ENCODE measurements at places on chromosomes 13 and 19.

DNA sequence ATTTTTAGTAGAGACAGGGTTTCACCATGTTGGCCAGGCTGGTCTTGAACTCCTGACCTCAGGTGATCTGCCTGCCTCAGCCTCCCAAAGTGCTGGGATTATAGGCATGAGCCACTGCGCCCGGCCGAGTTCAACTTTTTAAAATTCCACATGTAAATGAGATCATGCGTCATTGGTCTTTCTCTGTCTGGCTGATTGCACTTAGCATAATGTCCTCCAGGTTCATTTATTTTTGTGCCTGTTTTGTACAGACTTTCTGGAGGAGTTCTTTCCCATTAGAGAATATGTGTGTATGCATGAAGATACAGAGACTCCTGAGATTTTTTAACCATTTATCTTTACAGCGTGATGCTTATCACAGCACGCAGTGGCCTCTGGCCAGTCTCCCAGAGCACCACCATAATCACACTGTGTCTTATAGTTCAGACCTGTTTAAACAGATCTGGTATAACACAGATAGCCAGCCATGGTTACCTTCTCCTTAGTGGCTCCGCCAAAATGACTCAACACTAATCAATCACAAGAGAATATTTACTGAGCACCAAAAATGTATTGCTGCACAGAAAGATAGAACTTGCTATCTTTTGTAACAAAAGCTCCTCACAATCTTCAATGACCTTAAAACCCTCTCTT, 11.4 kb upstream of the STARD13 start:
- no peak for DNase-seq

GRCh38 chr19:2332341-2333026, 4.0 kb downstream of the SPPL2B start:
- no peak for DNase-seq

- no peak for DNase-seq
Observed at GRCh38 chr13:30329009-30329585, 21.7 kb upstream of the KATNAL1 start.

DNA sequence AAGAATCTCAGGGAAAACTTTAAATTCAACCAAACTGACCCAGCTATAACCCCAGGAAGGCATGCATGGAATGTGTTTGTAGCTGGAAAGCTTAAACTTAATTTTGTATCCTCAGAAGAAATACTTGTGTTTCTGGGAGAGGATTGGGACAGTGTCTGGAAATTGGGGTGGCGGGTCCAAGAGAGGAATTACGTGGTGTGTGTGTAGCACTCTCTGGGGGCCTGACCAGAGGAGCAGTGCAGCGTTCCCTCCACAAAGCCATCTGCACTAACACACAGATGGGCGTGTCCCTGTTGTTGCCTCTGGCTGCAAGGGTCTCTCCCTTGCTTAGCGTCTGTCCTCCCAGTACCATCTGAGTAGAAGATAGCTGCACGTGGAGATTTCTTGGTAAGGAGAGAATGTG, 6.4 kb downstream of the GARRE1 start:
- DNase-seq = no peak

GRCh38 chr19:44623080-44623479, 9.7 kb downstream of the IGSF23 start:
- DNase-seq = no peak

GRCh38 chr13:26600343-26600742, 42.9 kb downstream of the WASF3 start:
- no peak for DNase-seq

DNA sequence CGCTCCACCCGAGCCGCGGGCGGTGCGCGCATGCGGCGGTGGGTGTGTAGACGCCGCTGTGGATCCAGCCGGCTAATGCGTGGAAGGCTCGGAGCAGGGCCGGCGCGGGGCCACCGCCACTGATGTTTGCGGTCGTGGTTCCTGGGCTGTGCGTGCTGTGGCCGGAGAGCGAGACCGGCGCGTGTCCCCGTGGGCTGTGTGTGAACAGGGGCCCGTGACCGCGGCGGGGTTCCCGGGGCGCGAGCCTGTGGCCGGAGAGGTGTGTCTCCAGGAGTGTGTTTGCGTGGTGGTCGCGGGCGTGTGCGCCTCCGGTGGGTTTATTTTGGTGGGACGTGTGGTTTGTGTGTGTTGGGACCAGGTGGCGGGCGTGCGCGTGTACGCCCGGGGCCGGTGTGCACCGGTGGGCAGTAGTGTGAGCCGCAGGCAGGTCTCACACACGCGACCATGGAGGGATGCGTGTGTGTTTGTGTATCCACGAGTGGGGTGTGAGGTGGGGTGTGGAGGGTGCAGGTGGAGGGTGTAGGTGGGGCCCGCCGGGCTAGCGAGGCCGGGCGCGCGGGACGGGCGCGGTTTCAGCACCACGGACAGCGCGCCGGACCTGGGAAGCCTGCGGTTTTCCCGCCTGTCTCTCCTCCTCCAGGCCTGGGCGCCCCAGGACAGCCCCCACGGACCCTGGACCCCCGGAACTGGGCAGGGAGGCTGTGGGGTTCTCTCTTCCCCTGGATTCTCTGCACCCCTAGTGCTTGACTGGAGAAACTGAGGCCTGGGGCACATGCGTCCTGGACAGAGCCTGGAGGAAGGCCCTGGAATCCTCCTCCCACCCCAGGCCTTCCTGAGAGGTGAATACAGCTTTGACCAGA, 1.6 kb downstream of the HCN2 start:
- no peak for DNase-seq

- DNase-seq = no peak
Observed at GRCh38 chr19:46063201-46063600, 22.4 kb upstream of the IGFL4 start.

DNA sequence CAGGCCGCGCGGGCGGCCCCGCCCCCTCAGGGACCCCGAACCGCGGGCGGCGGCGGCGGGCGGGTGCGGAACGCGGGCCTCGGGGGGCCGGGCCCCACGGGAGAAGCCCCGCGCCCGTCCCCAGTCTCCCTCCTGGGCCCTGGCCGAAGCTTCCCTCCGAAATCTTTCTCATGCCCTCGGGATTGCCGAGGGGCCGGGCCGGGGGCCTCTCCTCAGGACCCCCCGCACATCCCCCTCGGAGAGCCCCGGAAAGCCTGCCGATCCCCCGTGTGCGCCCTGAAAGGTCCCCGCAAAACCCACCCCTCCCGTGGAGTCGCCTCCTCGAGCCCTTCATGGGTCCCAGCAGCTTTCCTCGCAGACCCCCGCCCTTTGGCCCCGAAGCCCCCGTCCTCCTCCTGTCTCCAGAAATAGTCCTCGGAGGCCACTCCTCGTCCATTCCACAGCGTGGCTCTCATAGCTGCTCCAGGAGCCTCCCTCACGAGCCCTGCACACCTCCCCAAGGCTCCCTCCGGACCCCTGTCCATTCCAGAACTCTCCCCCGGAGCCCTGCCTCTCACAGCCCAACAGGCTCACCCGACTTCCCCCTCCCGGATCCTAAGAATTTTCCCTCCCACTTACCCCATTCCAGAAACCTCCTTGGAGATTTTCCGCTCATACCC, 555 bp downstream of the SAMD4B start:
- DNase-seq = no peak

- no peak for DNase-seq
Observed at GRCh38 chr19:42480335-42481095, 37.8 kb upstream of the CXCL17 start.

GRCh38 chr13:87235621-87236020, 435.6 kb upstream of the SLITRK5 start:
- no peak for DNase-seq

GRCh38 chr13:103517768-103518102, 451.5 kb upstream of the SLC10A2 start:
- DNase-seq = no peak

DNA sequence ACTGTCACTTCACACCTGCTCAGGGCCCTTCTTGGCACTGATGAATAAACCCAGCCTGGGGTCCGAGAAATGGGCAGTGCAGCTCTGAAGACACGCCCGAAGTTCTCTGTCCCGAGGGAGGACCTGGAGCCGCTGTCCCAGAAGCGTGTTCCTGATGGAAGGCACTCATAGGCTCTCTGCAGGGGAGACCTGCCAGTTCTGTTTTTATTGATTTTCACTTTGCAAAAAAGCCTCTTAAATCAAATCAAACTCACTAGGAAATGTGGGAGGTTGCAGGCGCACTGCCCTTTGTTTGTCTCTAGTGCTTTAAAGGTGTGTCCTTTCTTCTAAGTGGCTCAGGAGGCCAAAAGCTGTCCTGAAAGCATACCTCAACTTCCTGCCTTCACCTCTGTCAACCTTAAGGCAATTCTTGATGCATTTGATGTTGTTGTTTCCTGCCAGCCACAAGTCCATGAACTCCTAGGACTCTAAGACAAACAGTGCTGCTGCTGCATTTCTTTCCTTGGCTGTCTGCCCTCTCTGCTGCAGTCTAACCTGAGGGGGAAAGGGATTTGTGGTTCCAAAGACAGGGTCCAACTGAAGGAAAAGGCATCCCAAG, 663.2 kb downstream of the UQCRFS1 start:
- no peak for DNase-seq

GRCh38 chr13:36288794-36289391, 8.7 kb downstream of the CCDC169 start:
- DNase-seq = no peak

- no peak for DNase-seq
Observed at GRCh38 chr13:85031771-85032170, 767.4 kb downstream of the SLITRK6 start.

GRCh38 chr13:30422054-30422839, at the start of gene UBE2L5:
Gene UBE2L5, plus strand, starts transcription at chr13:30422493. Its CDS starts 5,498 bp downstream, at chr13:30427991.
- peak; percentile 72 for DNase-seq

- DNase-seq = no peak
Observed at GRCh38 chr13:78319101-78319627, 284.2 kb downstream of the POU4F1 start.

GRCh38 chr13:112487127-112487517, 100.8 kb downstream of the TUBGCP3 start:
- no peak for DNase-seq

DNA sequence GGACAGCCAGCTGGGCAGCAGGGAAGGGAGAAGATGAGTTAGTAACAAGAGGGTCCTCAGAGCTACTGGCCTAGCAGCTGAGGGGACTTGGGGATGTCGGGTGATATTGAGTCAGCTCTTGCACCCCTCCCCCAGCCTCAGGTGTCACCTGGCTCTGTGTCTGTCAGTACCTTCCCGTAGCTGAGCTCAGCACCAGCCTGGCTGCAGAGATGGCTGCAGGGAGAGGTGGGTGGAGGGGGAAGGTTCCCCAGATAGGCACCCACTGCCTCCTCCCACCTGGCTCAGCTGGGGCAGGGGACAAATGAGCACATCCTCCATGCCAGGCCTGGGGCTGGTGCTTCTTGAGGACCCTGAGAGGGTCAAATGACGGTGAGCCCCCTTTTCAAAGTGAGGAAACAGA, 6.8 kb upstream of the KPTN start:
- no peak for DNase-seq

DNA sequence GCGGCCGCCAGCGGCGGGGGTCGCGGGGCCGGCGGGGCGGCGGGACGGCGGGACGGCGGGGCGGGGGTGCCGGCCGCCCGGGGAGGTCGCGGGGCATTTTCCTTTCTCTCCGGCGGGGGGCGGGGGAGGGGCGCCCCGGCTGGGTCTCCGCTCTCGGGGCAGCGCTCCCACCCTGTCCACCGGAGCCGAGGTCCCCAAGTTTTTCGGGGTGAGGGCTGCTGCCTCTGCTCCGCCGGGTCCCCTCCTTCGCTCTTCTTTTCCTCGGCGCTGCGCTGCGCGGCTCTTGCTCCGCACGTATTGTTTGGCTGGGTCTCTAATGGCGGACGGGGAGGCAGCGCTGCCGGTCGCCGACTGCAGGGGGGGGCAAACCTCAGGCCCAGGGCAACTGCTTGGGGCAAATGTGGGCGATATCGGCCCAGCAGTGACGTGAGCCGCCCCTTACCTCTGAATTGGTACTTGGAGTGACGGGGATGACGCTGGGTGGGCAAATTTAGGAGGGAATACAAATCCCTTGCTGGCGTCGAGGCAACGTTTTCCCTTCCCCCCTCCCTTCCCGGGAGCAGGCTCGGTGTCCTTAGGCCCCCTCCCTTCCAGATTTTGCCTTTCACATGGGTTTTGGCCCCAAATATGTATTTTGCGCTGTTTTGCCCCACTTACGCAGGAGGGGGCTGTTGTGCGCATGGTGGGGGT, 759 bp downstream of the ZMYM2 start:
- DNase-seq = peak; percentile 37

- DNase-seq = no peak
Observed at GRCh38 chr19:50772476-50772875, 2.2 kb downstream of the GPR32 start.

GRCh38 chr13:99955747-99956472, 15.7 kb downstream of the ZIC5 start:
- no peak for DNase-seq

DNA sequence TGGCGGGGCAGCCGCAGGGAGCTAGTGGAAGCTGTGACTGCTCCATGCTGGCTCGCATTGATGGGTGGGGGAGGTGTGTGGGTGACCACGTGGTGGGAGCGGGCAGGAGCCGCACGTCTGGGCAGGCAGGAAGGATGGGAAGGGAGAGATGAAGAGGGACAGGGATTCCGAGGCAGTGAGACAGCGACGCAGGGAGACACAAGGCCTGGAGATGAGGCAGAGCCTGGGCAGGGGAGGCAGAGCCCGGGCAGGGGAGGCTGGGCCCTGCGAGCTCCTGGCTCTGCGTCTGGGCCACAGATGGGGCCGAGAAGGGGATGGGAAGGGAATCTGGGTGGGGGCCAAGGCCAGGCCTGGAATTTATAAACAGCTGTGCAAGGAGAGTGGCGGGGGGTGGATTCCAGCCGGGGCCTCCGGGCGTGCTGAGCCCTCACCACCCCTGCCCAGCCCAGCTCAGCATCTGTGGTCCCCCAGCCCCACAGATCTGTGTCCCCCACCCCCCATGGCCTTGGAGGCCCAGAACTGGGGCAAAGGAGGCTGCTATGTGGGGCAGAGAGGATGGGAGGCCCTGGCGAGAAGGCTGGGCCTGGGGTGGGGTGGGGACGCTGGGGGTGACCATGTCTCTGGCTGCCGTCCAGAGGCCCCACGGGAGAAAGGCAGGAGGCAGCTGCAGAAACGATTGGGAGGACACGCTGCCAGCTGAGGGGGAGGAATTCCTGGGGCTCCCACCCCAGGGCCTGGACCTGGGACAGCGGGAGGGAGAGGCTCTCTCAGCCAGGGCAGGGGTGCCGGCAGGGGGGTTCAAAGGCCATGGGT, 6.0 kb downstream of the EHD2 start:
- peak; percentile 77 for DNase-seq

- no peak for DNase-seq
Observed at GRCh38 chr13:34201050-34201913, 383.3 kb downstream of the RFC3 start.

DNA sequence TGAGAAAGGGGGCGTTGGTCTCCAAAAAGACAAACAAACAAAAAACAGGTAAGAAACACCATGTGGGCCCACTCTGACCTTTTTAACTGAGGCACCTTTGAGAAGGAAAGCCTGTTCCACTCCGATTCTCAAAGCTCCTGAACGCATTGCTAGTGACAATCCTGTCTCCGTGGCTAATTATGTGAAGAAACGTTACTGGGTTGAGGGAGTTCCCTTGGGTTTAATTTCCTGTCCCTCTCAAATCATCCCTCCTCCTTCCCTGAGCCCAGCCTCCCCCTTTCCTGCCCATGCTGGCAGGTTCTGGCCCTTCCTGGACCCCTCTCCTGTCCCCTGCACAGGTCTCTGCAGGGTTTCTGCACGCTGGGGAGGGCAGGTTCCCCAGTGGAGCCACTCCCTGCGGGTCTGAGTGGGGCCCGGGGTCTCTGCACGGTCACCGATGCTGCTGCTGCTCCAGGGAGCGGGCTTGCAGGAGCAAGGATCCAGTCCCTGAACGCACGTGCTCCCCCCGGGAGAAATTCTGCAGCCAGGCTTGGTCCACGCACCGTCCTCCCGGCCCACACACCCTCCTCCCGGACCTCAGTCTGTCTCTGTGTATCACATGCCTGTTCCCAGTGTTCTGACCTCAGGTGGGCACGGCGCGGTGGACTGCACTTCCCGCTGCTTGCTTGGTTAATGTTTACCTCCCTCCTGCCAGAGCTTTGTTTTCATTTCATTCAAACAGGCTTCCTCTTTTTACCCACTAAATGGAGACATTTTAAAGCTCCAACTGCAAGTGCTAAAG, 76.4 kb upstream of the MCF2L start:
- DNase-seq = no peak
